ENCODE measurements at places on chromosomes 12 and 14.

- no peak for DNase-seq
Measured at GRCh38 chr14:64763085-64763782, 59.0 kb downstream of the PLEKHG3 start.

DNA sequence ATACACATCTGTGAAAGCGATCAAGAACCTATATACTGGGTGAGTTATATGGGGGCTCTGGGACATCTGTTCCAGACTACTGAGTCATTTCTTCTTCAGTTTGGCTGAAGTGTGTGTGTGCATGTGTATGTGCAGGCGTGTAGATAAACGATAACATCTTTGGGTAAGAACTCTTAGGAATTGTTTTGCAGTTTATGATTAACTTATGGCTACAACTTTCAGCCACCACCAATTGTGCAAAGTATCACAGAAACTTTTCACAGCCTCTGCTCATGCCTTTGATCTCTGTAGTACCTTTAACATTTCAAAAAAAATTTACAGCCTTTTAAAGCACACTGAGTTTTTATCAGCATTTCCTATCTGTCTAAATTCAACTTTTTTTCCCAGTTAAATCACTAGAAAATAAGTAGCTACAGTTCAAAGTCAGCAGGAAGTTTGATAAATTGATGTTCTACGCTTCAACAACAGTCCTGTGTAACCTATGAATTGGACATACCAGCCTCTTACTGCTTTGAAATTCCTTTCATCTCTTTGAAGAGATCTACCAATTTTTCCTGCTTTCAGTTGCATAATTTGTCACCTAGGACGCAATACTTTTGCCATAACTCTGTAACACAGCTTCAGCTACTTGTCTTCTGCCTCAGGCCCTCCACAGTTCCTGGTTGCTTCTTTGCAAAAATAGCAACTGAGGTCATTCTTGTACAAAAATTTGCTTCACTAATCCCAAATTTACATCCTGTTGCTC, 43.0 kb downstream of the PPM1H start:
- DNase-seq: no peak

DNA sequence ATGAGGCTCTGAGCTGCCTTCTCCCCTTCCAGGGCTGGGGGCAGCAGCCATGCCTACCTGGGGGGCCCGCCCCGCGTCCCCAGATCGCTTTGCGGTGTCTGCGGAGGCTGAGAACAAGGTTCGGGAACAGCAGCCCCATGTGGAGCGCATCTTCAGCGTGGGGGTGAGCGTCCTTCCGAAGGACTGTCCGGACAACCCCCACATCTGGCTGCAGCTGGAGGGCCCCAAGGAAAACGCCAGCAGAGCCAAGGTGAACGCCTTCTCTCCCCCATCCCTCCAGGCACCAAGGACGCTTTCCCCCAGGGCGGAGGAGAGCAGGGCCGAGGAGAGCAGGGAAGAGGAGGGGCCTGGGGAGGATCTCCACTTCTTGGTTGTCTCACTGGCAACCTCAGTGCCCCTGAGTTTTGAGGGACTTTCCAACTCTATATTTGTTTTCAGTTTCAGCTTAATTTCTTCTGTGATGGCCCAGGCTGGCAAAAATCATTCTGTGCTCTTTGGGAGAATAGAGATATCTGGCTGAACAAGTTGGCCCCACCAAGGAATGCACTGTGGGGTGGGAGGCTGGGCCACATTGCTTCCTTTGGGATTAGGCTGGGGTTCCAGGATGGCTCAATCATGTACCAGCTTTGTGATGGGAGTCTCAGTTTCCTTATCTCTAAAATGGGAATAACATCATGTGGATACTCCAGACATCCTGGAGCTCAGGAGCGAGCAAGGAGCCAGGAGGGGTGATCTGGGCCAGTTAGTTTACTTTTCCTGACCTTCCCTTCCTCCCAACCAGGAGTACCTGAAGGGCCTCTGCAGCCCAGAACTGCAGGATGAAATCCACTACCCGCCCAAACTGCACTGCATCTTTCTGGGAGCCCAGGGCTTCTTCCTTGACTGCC, 1.2 kb downstream of the KHNYN start:
- no peak for DNase-seq

- no peak for DNase-seq
Measured at GRCh38 chr14:24300326-24300980, 803 bp downstream of the NOP9 start.

- DNase-seq: no peak
Measured at GRCh38 chr14:76309572-76310162, 66.3 kb upstream of the ESRRB start.

DNA sequence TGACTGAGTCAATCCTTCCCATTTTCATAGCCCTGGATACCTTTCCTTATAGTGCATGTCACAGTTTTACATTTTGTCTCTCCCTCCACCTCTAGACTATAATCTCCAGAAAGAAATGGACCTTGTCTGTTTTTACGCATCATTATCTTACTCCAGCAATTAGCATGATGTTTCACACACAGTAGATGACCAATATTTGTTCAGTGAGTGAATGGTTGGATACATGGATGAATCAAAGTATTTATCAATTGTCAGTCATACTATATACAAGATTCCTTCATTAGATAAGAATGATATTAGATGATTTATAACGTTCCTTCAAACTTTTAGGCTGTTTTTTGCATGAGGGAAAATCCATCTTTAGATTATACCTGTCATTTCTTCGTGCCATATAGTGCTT, 61.1 kb downstream of the PTHLH start:
- DNase-seq: no peak

DNA sequence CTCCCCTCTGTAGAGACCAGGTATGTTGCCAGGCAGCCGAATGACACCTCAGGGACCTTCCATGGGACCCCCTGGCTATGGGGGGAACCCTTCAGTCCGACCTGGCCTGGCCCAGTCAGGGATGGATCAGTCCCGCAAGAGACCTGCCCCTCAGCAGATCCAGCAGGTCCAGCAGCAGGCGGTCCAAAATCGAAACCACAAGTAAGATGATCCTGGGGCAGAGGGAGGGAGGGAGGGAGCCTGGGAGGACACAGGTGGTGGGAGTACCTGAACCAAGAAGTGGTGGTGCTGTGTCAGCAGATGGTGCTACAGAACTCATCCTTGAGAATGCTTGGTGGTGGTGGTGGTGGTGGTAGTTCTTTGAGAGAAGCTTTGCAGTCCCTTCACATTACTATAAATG, 1.0 kb downstream of the SMARCD1 start:
- DNase-seq: no peak

- no peak for DNase-seq
Measured at GRCh38 chr12:49527361-49528130, 11.3 kb upstream of the KCNH3 start.

GRCh38 chr12:69105101-69105962, 134.0 kb upstream of the CPSF6 start:
- DNase-seq: no peak

GRCh38 chr14:91570021-91570420, 59.9 kb upstream of the PPP4R3A start:
- DNase-seq: no peak

GRCh38 chr14:51307551-51307950, 67.5 kb downstream of the TMX1 start:
- no peak for DNase-seq

DNA sequence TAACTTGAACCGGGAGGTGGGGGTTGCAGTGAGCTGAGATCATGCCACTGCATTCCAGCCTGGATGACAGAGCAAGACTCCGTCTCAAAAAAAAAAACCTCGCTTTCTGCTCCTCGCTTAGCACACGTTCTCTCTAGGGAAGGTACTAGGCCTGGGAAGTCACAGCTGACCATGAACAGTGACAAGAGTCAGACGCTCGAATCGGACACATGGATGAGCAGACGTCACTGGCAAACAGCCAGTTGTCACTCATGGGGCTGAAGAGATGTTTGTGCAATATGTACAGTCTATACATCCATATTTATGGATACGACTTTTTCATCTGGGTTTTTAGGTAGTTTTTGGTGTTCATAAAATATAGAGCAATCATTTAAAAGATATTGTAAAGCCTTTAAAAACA, 19.4 kb downstream of the TCHP start:
- no peak for DNase-seq

DNA sequence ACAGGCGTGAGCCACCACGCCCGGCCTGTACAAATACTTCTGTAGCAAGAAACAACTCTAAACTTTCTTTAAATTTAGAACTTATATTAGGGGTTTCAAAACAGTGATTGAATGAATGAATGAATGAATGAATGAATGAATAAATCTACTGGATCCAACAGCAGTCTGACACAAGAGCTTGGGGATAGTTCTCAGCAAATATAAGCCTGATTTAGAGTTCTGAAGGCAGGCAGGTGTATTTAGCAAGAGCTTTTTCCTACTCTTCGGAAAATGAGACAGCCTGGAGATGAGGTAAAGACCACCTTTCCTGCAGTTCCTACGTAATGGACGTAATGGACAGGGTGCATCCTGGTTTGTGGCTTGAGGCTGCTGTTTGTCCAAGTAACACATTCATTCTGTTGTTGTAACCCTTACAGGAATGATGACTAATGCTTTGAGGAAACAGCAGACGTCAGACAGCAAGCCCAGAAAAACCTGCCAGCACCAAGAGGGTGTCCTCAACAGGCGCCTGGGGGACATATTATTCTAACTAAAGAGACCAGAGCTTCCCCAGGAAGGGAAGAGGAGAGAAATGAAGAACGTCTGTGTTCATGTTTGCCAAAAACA, 277.4 kb upstream of the SOX5 start:
- peak; percentile 89 for DNase-seq

- no peak for DNase-seq
Measured at GRCh38 chr14:86057018-86057667, 527.2 kb downstream of the FLRT2 start.

GRCh38 chr12:64685050-64685449, 74.2 kb downstream of the GNS start:
- DNase-seq: no peak
